ENCODE measurements at places on chromosomes 3 and 15.

DNA sequence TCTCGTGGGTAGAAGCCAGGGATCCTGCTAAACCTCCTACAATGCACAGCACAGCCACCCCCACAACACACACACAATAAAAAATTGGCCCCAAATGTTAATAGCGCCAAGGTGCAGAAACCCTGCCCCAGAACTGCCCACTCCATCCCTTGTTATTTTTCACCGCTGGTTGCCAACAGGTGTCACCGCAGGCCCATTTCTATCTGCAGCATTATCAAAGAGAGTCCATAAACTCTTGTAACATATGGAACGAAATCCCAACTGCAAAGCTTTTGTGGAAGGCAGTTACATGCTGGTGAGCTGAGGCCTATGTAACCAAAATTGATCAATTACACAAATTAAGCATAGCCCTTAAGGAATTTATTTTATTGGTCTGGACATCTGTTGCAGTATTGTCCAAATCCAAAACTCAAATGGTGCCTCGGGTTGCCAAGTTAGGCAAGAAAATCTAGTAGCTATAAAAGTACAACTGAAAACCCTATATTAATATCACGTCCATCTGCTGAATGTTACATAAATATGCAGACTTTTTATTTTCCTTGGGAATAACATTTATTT lies 66.2 kb downstream of the SAMMSON start:
- DNase-seq, result no peak

DNA sequence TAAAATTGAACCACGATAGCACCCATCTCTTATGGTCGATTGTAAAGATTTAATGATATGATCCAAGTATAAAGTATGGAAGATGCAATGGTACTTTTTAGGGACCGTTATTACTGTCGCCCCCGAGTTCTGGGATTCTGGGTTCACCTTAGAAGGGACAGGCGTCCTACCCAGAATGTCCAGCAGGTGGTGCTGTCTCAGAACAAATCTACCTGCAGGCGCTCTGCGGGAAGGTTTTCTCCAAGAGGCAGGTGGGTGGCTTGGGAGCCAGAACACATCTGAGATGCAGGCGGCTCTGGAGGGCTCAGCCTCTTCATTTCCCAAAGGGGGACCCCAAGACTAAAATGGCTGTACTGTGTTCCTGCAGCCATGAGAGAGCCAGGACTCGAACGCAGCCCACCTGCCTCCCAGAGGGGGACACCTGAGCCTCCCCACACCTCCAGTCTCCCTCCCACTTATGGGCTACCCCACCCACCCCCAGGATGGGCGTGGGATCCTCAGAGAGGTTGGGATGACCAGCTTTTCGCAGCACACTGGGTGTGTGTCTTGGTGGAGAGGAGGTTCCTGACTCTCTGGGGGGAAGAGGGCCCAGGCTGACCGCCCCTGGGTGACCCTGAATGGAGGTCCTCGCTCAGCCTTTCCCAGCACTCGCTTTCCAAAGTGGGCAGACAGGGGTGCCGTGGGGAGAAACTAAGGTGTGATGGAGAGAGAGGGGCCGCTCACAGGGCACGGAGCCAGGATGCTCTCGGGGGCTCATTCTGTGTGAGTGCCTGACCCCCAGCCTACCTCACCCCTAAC lies 28.1 kb upstream of the CORO2B start:
- peak; percentile 73 for DNase-seq

DNA sequence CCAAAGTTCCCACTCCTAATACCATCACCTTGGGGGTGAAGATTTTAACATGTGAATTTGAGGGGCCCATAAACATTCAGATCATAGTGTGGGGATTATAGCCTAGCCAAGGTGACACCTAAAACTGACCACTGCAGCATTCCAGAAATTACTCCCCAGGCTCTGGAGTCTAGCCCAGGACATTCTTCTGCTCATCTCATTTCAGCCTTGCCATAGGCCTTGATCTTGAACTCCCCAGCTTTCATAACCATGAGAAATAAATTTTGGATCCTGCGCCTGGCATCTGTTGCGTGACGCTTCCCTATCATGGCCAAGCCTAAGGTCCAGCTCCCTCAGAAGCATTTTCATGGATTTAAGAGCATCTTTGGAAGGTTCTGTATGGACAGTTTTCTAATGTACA lies 502.9 kb upstream of the THBS1 start:
- no peak for DNase-seq

DNA sequence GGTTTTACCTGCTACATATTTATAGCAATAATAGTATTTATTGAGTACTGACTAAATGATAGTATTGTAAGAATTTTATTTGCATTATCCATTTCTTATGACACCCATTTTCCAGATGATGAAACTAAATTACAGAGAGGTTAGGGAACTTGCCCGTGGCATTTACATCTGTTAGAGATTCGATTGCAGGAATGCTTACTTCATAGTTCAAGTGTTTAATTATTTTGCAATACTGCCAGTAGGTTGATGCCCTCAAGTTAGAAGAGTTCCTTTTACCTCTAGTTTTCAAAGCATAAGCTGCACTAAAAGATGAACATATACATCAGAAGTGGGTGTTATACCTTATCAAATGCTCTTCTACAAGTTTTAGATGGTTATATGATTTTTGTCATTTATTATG lies 362.8 kb upstream of the RGMA start:
- DNase-seq, result no peak

GRCh38 chr3:40843208-40843624 lies 318.5 kb downstream of the ZNF621 start:
- DNase-seq, result no peak

DNA sequence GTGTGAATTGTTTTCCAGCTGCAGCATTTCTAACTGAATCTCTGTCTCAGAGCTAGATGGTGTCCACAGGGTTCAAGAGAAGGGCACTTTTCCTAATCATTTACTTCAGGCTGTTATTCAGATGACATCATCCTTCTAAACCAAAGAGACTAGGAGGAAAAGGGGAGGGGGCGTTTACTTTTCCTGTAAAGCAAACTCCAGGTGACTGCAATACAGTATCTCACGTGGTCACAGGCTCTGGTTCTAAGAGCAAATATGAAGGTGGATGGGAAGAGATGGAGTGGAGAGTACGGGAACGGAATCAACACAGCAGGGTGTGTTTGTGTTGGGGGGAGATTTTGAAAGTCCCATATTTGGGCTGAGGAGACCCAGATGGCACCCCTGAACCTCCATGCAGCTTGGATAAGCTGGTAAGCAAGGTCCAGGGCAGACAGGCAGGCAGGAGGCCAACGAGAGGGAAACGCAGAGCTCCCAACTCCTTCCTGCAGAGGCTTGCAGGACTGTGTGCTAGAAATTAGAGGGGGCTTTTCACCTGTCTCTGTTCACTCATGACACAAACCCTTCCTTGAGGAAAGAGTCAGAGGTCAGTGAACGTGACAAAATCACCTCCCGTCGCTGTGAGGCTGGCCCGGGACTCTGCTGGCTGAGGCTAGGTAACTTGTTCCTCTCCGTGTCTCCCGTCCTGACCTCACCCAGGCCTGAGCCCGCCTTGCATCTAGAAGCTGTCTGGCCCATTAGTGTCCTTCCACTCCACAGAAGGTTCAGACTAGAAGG lies 151.2 kb downstream of the OPA1 start:
- DNase-seq, result no peak

DNA sequence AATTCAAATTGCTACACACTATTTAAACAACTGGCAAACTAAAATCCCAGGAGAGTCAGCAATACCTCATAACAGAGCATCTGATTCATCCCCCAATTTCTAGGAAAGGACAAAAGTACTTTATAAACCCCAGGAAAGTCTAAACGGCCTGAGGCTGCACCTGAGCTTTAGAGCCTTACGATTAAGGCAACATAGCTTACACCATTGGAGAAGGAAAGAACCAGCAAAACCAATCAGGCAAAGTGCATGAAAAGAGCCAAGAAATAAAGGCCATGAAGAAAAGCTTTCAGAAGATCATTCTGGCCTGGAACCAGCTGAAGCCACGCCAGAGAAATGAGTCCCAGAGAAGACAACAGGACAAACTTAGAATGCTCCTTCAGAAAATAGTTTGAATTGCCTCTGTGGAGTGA lies 48.1 kb downstream of the PTPN9 start:
- DNase-seq, result no peak

DNA sequence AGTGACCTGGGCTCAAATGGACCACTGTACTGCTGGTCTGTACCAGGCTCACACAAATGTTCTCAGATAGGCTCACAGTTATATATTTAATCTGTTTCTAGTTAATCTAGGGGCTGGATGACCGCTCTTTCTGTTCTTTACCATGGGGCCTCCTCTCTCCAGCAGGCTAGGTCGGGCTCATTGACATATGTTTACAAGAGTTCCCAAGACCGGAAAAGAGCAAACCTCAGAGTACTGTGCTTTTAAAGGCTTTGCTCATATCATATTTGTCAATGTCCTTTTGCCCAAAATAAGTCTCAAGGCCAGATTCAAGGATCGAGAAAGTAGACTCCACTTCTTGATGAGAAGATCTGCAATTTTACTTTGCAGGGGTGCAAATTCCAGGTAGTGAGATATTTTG lies 348.0 kb upstream of the EPHA6 start:
- no peak for DNase-seq

GRCh38 chr15:80844011-80844732 lies 65.0 kb downstream of the CEMIP start:
- no peak for DNase-seq

DNA sequence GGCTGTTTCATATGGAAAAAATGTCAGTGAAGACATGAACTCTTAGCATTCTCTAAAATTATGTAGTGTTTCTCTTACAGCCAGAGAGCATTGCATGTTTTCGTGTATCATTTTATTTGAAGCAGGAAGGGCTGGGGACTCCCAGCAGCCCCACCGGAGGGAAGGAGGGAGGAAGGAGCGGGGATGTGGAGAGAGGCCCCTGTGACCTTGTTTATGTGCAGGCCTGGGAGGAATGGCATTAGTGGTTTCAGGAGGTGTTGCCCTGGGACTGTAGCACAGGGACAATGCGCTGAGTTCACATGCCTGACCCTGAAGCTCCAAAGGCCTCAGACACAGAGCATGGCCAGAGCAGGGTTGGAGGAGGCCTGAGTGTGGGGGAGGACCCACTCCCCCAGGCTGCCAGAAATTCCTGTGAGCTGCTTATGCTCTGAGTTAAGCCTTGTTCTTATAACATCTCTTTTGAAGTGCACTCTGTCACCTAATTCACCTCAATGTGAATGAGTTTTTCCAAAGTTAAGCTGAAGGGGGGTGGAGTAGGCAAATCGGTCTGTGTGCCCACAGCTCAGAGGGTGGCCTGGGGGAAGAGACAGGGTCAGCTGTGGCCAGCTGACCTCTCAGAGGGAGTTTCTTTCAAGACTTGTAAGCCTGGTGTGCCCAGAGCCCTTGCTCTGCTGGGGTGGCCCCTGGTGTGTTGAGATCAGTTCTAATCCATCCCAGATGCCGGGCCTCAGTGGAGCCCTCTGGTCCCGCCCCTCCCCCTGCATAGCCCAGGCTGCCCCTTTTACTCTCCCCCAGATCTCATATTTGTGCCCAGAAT lies 3.9 kb upstream of the RNU6-1 start:
- no peak for DNase-seq

DNA sequence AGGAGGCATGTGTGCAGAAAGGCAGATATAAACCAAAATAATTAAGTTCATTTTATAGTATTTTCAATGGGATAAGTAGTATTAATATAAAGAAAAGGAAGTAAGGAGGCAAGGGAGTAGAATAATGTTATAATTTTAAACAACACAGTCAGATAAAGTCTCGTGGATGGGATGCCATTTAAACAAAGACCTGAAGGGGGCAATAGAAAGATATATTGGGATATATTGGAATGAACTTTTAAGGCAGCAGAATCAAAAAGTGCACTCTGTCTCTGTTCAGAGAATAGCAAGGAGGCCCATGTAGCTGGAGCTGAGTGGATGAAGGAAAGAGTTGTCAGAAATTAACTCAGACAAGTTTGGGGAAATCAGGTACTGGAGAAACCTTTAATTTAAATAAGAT lies 158.7 kb downstream of the CGGBP1 start:
- no peak for DNase-seq

DNA sequence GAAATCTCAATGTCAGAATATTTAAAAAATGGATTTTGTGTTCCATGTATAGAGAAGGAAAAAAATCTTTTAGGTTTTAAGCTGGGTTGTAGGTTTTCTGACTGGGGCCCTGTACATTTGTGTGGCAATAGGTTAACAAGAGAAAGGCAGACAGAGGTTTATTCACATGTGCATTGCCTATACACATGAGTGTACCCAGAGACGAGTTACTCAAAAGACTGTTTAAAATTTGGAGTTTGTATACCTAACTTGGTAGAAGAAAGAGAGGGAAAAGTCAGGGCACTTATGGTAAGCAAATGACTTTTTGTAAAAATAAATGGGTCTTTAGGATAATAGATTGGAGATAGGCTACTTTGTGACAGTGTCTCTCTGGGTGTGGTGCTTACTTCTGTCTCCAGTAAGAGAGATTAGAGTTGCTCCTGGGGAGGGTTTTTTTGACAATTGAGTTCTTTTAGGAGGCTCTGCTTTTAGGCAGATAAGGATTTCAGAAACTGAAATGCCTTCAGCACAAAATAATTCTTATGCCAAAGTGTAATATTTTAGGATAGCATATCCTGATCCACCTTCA lies 225.2 kb downstream of the TCF12 start:
- no peak for DNase-seq

GRCh38 chr3:8755564-8756237 lies 13.7 kb downstream of the OXTR start:
- DNase-seq, result no peak

DNA sequence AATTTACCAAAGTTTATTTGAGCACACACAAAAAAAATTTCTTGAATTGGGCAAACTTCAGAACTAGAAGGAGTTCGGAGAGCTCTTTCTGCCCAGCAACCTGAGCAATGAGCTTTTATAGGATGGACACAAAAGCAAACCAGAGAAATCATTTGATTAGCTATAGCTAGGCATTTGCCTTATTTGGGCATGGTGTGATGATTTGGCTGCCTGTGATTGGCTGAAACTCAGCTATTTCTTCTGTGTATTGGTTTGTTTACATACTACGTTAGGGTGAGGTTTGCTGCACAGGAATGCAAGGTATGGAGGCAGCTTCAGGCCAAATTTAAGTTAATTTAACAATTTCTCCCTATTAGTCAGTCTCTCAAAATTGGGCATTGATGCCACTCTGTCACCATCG lies 65.1 kb downstream of the NEK11 start:
- DNase-seq, result no peak

DNA sequence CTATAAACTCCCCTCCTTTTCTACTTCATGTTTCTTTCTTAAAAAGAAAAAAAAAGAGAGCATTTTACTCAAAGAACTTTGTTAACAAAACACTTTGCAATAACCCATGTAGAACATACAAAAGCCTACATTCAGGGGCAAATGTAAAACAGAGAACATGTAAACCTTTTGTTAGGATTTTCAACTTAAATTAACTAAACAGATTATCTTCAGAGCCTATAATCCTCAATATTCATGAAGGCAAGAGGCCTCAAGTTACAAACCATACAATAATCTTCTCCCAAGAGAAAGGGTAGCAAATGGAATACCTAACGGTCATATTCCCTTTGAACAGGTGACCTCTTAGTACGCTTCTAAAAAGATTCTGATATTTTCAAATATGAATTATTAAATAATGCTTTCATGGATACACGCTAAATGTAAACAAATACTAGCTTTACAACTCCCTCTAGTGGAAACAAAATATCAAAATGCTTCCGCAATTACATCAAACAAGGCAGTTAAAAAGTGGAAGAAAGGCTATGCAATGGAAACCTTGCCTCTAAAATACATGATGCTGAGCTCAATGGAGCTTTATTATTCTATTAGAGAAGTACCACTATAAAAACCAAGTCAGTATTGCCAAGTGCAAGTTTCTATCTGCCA lies 9.9 kb downstream of the CEP152 start:
- DNase-seq, result no peak
